Fibroblast of upper back skin (primary cell): ENCODE measurements at places on chromosomes 6 and 20.

DNA sequence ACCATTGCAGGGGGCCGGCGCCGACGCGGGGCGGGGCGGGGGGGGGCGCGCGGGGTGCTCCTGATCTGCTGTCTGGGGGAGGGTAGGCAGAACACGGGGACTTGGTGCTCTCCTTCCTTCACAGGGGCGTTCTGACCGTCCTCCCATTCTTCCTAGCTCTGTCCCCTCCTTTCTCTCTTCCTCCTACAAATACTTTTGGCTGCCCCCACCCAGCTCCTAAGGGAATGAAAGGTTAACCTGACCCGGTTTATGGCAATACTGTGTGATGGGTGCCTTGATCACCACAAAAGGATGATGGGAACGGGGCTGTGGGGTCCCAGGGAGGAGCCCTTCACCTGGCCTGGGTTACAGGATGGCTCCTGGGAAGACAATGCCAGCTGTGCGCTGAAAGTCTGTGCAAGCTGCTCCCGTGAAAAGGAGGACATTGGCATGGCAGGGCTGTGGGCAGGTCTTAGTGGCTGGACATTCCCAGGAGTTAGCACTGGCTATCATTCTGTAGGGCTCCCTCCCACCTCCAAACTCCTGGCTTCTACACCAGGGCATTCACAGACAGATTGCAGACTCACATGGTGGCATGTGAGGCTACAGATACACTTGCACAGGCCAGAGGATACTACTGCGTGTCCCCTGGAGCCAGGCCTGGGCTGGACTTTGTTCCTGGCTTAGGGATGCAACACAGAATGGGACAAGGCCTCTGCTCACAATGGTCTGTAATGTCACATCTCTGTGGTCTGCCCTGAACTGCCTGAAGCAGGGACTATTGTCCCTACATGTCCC lies 1.9 kb upstream of the TPD52L2 start:
- DNase-seq, result no peak

DNA sequence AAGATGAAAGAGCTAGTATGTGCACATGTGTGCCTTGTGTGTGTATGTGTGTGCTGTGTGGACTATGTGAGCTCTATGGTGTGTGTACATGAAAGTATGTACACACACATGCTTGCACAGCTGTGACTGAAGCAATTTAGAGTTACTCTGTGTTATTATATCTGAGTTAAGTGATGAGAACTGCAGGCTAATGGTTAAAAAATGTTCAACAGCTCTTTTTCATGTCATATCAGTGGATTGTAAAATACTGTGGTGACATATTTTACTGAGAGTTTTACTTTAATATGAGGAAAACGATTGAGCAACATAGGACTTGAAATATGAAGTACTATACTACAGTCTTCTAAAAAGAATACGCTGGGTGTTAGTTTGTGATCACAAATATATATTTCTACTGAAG lies 195.7 kb upstream of the KCNK16 start:
- peak; percentile 11 for DNase-seq

- DNase-seq, result no peak
These were observed 254.9 kb downstream of the PLCB1 start for GRCh38 chr20:8386991-8387390.

- DNase-seq, result no peak
These were observed 38.0 kb downstream of the SCP2D1 start for GRCh38 chr20:18851629-18852028.

DNA sequence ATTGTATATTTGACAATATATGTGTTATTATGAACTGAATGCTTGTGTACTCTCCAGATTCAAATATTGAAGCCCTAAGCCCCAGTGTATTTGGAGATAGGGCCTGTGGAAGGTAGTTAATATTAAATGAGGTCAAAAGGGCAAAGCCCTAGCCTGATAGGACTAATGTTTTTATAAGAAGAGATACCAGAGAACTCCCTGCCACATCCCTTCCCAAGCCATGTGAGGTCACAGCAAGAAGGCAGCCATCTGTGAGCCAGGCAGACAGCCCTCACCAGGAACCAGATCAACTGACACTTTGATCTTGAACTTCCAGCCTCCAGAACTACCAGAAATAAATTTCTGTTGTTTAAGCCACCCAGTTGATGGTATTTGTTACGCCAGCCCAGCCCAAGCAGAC lies 36.4 kb upstream of the FBXL4 start:
- DNase-seq, result no peak

GRCh38 chr20:6135347-6135746 lies 12.5 kb upstream of the FERMT1 start:
- DNase-seq, result no peak

GRCh38 chr6:72784581-72784980 lies 162.7 kb downstream of the KCNQ5 start:
- DNase-seq, result peak; percentile 76

GRCh38 chr6:16388488-16388887 lies 150.1 kb downstream of the GMPR start:
- peak; percentile 64 for DNase-seq

DNA sequence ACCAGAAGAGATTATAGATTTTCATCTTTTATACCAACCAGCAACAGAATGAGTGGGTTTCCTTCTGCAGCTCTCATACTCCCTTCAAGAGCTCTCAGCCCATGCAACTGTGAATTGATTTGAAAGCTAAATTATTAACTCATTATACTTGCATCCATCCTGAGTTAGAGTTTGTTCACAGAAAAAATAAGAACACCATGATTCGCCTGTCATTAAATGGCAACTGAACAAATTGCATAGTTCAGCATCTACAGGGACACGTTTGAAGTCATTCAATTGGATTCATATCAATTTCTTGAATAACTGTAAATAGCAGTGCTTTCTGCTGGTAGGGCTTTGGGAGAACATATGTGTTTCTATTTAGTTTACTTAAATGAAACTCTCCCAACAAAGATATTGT lies 65.7 kb downstream of the NKAIN2 start:
- no peak for DNase-seq

- no peak for DNase-seq
These were observed 91.0 kb downstream of the TMEM170B start for GRCh38 chr6:11628562-11628961.

DNA sequence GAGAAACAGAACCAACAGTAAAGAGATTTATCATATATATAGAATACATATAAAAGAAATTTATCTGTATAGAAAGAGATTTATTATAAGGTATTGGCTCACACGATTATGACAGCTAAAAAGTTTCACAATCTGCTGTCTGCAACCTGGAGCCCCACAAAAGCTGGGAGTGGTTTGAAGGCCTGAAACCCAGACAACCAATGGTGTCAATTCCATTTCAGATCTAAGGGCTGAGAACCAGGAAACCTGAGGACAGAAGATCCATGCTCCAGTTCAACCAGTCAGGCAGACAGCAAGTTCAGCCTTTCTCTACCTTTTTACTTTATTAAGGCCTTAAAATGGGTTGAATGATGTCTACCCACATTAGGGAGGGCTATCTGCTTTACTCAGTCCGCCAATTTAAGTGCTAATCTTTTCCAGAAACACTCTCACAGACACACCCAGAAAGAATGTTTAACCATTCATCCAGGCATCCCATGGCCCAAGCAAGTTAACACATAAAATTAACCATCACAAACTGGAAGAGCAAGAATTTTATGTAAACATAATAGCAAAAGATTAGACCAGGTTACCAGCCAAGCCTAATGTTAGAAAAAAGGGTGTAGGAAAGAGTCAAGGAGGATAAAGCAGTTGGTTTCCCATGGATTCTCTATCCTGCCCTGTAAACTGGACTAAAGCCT lies 170.9 kb downstream of the FUT9 start:
- DNase-seq, result no peak

- DNase-seq, result no peak
These were observed 122.8 kb downstream of the CLVS2 start for GRCh38 chr6:123118811-123119210.

GRCh38 chr6:12232339-12232738 lies 57.8 kb upstream of the EDN1 start:
- DNase-seq, result peak; percentile 85

DNA sequence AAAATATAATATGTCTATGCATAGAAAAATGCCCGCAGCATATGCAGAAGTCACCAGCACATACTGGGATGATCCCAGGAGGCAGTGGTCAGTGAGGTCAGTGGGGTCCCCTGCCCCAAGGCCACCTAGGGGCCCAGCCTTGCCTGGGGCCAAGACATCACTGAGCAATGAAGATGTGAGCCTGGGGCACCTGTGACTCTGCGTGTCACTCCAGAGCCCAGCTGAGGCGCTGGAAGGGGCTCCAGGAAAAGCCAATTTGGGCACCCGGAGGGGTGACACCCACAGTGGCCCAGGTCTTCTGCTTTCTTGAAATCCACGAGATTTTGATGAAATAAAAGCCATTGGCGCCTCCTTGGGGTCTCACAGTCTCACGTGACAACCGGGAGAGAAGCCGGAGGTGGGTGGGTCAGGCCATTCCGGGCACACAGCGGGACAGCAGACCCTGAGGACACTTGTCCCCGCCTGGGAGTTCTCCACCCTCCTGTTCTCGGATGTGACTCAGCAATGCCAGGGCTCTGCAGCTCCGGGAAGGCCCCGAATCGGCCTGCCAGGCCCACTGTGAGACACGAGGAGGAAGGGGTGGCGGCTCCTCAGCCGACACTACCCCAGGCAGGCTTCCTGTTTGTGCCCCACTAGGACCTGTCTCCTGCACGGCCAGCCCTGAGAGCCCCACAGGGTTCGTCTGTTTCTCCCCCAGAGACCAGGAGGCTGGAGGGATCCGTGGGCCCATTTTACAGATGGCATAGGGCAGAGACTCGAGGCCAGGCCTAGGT lies 24.4 kb upstream of the SLCO4A1 start:
- no peak for DNase-seq

GRCh38 chr6:149473080-149474052 lies 11.4 kb downstream of the ZC3H12D start:
- no peak for DNase-seq

GRCh38 chr6:75397171-75397570 lies 96.4 kb downstream of the FILIP1 start:
- no peak for DNase-seq

DNA sequence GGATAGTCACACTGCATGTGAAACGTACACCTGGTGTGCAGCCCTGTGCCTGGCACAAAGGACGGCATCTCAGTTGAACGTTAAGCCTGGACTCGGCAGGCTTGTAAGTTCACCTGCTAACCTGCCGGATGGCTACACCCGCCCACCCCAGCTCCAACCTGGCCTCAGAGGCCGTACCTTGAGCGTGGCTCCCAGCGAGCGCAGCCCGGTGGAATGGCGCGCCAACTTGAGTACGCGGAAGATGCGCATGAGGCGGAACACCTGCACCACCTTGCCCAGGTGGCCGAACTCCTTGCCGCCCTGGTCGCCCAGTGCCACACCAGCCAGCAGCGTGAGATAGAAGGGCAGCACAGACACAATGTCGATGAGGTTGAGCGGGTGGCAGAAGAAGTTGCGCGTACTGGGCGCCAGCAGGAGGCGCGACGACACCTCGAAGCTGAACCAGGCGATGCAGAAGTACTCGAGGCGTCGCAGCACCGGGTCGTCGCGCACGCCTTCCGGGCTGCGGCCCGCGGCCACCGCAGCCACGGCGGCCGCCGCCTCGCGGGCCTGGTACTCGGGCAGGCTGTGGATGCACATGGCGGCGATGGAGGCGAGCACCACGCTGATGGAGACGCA lies 3.3 kb downstream of the KCNS1 start:
- peak; percentile 19 for DNase-seq

- no peak for DNase-seq
These were observed 138.4 kb upstream of the FOXA2 start for GRCh38 chr20:22722811-22723210.
